ENCODE measurements at places on chromosomes 6 and 20. TPM values are rescaled to one million over a fixed set of nuclear protein-coding genes. Genes with fewer than 3 reads are reported as not detected.

DNA sequence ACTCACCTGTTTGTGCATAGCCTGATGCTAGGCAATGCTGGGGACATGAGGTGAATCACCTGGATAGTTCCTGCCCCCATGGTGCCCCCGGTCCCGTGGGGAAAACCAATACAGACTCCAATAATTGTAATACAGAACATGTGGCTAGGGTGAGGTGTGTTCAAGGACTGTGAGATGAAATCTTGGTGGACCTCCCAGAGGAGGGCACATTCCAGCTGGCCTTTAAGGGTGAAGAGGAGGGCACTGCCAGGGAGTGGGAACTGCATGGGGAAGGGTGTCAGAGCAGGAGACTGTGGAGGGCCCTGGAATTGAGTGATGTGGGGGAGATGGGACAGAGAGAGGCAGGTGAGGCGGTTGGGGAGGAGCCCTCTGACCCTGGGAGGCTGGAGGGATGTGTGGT lies 2.5 kb downstream of the COX4I2 start:
- DNase-seq, result no peak

GRCh38 chr20:58763076-58763475 lies 70.5 kb downstream of the NPEPL1 start:
- no peak for DNase-seq

DNA sequence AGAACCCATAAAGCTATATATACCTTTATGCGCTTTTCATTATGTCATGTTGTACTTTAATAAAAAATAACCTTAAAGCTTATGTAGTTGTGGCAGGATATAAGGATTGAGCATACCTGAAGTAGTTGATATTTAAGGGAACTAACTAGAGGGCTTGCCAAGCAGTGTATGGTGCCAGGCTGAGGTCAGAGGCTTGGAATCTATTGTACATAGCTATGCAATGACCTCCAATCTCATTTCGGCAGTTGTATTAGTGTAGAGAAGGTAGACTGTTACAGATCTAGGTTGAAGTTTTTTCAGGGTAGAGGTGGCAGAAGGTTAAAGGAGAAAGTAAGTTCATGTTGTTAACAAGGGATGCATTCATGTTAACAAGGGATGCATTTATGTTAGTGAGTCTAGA lies 397.7 kb upstream of the HS3ST5 start:
- peak; percentile 52 for DNase-seq

- no peak for DNase-seq
Observed at GRCh38 chr6:16158943-16159557, 30.2 kb downstream of the MYLIP start.

DNA sequence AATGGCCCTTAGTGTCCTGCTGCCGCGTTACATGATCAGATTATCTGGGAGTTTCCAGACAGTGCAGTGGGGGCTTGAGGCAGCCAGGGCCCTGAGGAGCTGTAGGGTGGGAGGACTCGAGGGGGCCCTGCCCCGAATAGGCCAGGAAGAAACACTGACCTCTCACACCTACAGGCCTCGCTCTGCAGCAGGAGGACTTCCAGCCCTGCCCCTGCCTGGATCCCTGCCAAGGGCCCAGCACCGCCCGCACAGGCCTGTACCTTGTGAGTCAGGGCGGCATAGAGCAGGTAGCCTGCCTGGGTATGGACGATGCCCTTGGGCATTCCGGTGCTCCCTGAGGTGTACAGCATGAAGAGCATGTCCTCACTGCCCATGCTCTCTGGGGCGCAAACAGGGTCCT lies 30.1 kb upstream of the APMAP start:
- DNase-seq, result no peak

DNA sequence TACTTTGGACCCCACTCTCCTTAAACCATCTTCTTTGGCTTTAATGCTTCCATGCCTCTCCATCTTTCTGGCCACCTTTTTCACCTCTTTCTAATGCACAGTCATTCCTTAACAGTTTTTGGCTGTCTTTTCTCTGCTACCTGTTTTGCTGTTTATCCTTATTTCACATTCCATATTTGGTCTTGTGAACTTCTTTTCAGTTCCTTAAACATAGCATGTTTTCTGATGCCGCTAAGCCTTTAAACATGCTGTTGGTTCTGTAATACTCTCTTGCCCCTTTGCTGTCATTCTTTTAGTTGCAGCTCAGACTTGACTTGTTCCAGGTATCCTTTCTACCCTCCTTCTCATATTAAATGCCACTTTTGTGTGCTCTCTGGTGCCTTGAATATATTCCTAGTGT lies 35.8 kb downstream of the TOP1 start:
- no peak for DNase-seq

DNA sequence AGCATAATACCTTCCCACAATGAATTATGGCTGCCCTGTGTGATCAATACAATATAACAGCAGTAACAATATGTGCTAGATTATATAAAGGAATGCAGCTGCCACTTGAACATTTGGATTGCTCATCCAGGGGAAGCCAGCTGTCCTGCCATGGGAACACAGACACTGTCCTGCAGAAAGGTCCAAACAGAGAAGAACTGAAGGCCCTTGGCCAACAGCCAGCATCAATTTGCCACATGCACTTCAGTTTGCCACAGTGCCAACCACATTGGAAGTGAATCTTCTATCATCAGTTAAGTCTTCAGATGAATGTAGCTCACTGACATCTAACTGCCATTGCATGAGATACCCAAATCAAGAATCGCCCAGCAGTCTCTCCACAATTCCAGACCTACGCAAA lies 332.4 kb downstream of the PRKN start:
- no peak for DNase-seq

DNA sequence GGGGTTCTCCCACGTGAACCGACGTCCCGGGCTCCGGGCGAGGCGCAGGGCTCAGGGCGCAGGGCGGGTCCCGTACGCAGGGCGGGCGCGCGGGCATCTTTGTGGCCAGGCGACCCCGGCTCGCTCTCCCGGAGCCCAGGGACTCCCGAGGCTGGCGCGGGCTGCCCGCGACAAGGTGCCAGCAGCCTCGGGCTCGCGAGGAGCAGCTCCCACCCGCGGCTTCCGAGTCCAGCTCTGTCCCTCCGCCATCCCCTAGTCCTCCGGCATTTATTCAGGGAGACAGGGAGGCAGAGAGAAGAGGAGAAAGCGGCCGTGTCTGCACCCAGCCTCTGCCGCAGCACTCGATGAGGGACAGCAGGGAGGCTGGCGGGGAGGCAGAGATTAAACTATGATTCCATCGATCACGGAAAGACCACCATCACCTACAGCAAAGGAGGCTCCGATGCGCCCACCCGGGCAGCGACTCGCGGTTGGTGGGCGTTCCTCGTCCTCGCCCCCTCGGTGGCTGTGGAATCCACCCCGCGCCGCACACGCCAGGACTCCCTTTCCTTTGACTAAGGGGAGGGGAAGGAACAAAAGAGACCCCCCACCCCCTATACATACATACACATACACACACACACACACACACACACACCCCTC lies 1.1 kb downstream of the RGS17 start:
- peak; percentile 35 for DNase-seq

- DNase-seq, result peak; percentile 92
Observed at GRCh38 chr6:15399641-15400470, 154.0 kb downstream of the JARID2 start.

DNA sequence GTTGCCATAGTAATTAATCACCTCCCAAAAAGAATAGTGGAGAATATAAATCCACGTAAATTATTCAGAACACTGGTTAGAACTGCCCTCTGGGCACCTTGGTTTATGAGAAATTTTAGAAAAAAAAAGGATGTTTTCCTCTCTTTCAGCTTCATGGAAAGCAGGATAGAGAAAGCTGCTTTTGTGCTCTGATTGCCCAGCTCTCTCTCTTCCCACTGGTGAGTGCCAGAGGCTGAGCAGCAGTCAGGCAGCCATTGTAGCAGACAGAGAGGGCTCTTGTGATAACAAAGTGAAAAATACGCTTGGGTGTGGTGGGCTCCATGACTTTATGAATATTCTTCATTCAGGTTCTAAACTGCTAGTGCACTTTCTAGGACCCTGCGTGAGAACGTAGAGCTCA lies 26.4 kb downstream of the SLC35F1 start:
- DNase-seq, result no peak

- DNase-seq, result no peak
Observed at GRCh38 chr6:78157606-78158005, 504.8 kb downstream of the MEI4 start.

Gene RIPPLY2
- total RNA-seq, result not detected

Gene PPIL6
- total RNA-seq, result 8.5 TPM

- no peak for DNase-seq
Observed at GRCh38 chr6:168078943-168079405, at the start of gene FRMD1. TSS of gene FRMD1 (minus strand) at chr6:168079212. CDS start at chr6:168079094, 118 bp downstream.

Gene C6orf52
- total RNA-seq, result 0.26 TPM

Gene ZNF343
- 15.0 TPM for total RNA-seq

Gene PPP1R16B
- total RNA-seq, result under 0.01 TPM

Gene OTOR
- not detected for total RNA-seq

DNA sequence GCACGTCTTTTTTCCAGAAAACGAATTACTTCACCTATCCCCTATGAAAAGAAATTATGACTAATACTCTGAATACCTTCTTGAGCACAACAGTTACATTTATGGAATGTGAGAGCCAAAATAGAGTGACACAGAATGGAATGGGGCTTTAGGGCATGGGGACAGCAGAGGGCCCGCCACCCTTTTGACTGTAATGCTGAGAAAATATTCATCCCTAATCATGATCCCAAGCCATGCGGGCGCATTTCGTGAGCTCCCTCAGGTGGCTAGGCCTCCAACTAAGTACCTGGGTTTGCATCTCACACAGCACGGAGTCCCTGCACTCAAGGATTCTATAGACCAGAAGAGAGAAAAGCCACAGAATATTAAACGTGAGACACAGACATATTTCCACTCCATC lies 212.6 kb downstream of the SOD2 start:
- no peak for DNase-seq

GRCh38 chr20:36018208-36018988 lies 50.0 kb downstream of the CNBD2 start:
- DNase-seq, result no peak

Gene ETV7
- 1.0 TPM for total RNA-seq

Gene GCM1
- not detected for total RNA-seq

GRCh38 chr6:53615633-53616449 lies 49.7 kb downstream of the KLHL31 start:
- peak; percentile 82 for DNase-seq

GRCh38 chr6:79168695-79168980 lies 65.8 kb downstream of the HMGN3 start:
- DNase-seq, result peak; percentile 73

GRCh38 chr6:83711958-83712357 lies 3.1 kb upstream of the SNAP91 start:
- no peak for DNase-seq

- no peak for DNase-seq
Observed at GRCh38 chr6:21961226-21961625, 335.6 kb downstream of the PRL start.

GRCh38 chr6:149761438-149761837 lies 11.9 kb downstream of the PCMT1 start:
- DNase-seq, result no peak

- peak; percentile 77 for DNase-seq
Observed at GRCh38 chr6:10529231-10529801, 8.2 kb downstream of the GCNT2 start.

Gene PRPH2
- total RNA-seq, result 5.1 TPM

DNA sequence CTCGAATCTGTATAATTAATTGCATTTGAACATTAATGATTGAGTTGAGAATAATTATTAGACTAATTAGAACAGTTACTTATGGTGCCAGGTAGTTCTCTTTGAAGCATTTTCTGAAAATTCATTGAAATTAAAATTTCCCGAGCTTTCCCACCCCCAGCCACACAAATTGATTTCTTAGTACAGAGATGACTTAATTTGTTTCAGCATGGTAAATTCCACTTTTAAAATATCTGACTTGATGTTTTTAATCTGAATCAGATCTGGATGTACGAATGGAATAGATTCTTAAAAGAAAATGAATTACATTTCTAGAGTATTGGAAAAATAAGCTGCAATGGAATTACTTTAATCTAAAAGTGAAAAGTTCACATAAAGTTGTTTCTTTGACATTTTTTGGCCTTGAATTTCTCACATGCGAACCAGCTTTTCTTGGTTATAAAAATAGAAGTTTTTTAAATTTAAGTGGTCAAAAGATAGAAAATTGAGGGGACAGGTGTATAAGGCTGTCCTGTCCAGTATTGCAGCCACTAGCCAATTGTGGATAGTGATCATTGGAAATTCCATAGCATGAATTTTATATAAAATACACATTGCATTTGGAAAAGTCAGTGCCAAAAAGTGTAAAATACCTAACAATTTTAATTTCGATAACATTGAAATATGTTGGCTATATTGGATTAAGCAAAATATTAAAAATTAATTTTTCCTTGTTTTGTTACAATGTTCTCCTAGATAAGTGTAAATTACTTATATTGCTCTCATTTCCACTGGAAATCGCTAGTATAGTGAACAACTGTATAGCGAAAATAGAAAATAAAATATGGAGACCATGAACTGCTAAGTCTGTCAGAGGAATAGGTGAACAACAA lies 102.9 kb downstream of the OR2B2 start:
- no peak for DNase-seq

GRCh38 chr6:168155193-168155592 lies 76.2 kb upstream of the FRMD1 start:
- peak; percentile 77 for DNase-seq

DNA sequence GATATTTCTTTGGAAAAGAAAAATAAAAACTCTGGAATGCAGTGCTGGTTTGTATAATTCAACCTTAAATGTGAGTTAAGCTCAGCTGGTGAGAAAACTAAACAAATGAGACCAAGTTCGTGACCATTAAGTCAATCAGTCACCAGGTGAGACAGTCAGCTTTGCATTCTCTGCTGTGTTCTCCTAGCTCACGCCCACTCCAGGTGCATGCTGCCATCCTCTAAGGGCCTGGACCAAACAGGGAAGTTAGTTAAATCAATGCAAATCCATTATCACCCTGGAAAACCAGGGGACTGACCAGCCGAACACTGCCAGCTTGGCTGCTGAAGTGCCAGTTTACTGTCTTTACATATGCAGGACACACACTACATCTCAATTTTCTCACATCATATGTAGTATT lies 7.2 kb downstream of the TPBG start:
- DNase-seq, result no peak

DNA sequence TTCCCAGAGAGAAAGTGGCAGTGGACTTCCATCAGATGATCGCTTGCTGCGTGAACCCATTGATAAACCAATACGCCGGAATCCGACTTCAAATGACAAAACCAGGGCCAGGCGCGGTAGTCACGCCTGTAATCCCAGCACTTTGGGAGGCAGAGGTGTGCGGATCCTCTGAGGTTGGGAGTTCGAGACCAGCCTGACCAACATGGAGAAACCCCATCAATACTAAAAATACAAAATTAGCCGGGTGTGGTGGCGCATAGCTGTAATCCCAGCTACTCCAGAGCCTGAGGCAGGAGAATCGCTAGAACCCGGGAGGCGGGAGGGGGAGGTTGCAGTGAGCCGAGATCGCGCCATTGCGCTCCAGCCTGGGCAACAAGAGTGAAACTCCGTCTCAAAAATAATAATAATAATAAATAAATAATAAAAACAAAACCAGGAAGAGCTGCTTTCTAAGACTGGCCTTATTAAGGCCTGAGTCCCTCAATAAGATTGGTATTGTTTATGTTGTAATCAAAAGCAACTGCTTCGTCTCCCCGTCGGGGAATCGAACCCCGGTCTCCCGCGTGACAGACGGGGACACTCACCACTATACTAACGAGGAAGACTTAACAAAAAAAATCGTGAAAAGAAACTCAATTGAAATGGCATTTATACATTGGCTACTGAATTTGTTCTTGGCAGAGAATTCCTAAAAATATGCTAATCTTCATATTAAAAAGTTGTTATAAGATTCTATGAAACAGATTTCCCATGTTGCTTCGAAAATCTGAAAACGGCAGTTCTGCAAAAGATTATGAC lies 110.2 kb upstream of the ZNF184 start:
- peak; percentile 72 for DNase-seq

- no peak for DNase-seq
Observed at GRCh38 chr20:40532103-40532502, 156.9 kb downstream of the MAFB start.

- no peak for DNase-seq
Observed at GRCh38 chr6:149938571-149939355, 3.1 kb upstream of the ULBP2 start.

Gene NEDD9
- 13.6 TPM for total RNA-seq

Data from fibroblast of lung (primary cell).